Ammon's horn (tissue), 1 donor: ENCODE measurements at places on chromosomes 11 and 22.

DNA sequence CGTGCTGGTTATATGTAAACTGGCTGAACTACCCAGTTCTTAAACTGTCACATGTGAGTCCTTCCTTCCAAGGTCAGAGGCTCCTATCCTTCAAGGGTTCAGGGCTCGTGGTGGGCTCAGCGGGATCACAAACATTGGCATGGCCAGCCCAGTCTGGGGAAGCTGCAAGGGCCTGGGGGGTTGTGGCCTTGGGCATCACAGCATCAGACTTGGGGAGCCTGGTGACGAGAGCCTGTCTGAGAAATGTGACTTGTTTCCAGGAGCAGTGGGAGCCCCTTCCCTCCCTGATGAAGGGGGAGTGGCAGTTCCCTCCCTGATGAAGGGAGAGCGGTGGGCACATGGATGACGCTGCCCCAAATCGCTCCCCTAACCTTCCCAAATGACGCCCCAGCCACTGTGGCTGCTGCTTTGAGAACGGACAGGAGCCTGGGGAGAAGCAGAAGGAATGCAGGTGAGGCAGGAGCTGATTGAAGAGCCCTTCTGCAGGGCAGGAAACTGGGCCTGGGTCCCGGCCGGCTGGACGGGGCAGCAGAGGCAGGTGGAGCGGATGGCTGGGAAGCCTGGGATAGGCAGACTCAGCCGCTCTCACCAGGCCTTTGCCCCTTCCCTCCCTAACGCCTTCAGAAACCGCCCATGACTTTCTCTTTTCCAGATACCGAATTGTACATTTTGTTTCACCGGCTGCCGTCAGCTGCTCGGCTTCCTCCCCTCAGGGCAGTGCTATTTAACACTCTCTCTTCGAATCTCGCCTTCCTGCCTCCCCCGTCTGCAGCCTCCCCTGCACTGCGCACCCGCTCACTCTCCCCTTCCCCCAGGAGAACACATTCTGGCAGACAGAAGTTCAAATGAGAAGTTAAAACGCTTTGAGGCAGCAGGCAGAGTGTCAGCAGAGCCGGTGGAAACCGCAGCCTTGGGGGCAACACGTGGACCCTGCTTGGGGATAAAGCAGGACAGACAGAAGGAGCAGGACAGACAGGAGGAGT, 1486.7 kb downstream of the BRD1 start:
- peak; percentile 30 for DNase-seq

GRCh38 chr11:100712583-100712982, 25.5 kb downstream of the ARHGAP42 start:
- no peak for DNase-seq

DNA sequence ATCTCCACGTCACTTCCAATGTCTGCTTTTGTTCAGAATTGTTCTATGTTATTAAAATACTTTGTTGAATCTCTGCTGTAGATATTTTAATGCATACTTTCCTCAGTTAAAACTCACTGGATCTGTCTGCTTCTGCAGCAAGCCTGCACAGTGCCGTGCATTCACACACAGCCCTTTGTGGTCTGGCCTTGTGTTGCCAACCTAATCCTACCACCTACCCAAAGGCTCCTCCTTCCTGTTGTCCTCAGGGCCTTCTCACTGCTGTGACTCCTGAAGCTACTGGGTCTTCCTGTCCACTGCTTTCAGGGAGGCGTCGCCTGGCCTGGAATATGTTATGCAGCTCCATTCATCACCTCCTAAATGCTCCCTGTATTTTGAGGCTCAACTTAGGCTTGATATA, 67.0 kb downstream of the PPP6R3 start:
- no peak for DNase-seq

DNA sequence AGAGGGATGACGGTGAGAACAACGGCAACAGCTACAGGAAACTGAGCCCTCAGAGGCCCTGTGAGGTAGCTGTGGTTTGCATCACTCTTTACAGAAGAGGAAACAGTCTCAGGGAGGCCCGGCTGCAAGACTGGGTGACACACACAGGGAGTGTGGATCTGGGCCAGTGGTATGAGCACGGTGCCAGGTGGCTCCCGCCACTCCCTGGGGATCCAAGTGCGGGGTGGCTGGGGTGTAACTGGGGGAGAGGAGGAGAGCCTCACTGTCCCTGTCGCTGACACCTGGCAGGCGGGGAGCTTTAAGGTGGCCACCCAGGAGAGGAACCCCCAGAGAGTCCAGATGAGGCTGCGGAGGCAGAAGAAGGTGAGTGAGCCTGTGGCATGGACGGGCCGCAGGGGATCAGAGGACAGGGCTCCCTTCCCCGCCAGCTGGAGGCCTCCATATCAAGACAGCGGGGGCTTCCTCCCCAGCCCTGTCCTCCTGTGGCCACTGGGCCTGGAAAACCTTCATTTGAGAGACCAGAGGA, 5.6 kb downstream of the RGL4 start:
- DNase-seq = no peak

- DNase-seq = no peak
Observed at GRCh38 chr22:32754413-32755041, 47.0 kb upstream of the TIMP3 start.

GRCh38 chr22:29359469-29359868, 28.9 kb downstream of the AP1B1 start:
- DNase-seq = peak; percentile 73

- no peak for DNase-seq
Observed at GRCh38 chr22:45425101-45425500, 11.6 kb downstream of the RIBC2 start.

DNA sequence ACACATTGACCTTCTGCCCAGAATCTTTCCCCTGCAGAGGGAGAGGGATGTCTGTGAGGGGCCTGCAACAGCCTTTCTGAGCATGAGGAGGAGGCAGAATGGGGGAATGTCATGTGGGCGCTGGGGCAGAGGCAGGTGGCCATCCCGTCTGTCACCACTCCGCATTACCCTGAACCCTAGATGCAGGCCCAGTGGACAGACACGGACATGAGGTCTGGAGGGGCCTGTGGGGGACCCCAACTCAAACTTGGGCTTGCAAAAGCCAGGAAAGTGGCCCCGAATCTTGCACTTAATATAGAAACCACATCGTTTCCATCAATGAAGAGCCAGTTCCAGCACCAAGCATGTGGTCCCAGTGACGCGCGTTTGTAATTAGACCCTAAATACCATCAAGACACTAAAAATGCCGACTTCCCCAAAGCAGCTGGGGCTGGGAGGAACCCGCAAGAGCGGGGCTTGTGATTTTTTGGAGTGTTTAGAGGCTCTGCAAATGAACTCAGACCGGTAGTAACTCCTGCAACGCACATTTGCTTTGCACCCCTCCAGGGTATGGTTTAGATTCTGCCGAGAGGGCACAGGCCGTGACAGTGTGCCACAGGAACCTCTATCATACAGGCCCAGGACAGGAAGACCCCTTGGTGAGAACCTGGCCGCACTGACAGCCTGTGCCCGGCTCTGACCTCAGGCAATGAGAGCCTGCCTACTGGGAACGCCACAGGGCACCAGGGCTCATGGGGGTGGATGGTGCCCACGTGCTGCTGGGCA, 109.3 kb downstream of the CTTN start:
- DNase-seq = no peak

DNA sequence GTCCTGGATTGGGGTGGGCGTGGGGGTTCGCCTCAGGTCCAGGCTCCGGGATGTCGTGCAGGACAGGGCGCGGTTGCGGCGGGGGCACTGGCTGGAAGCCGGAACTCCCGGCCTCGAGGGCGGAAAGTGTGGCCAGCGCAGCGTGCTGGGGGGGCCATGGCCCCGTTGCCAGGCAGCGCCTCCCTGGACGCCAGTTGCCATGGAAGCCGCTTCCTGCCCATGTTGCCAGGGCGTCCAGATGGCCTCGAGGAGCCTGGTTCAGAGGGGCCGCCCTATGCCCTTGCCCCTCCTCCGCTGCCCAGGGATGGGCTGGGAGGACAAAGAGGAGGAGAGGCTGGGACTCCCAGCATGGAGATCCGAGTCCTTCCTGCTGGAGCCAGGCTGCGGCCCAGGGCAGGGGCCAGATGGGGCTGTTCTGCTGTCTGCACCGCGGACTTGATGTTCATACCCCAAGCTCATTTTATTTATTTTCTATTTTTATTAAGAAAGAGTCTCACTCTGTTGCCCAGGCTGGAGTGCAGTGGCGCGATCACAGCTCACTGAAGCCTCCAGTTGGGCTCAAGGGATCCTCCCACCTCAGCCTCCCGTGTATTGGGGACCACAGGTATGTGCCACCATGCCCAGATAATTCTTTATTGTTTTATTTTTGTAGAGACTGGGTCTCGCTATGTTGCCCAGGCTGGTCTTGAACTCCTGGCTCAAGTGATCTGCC, 4.6 kb upstream of the CCDC188 start:
- peak; percentile 88 for DNase-seq

DNA sequence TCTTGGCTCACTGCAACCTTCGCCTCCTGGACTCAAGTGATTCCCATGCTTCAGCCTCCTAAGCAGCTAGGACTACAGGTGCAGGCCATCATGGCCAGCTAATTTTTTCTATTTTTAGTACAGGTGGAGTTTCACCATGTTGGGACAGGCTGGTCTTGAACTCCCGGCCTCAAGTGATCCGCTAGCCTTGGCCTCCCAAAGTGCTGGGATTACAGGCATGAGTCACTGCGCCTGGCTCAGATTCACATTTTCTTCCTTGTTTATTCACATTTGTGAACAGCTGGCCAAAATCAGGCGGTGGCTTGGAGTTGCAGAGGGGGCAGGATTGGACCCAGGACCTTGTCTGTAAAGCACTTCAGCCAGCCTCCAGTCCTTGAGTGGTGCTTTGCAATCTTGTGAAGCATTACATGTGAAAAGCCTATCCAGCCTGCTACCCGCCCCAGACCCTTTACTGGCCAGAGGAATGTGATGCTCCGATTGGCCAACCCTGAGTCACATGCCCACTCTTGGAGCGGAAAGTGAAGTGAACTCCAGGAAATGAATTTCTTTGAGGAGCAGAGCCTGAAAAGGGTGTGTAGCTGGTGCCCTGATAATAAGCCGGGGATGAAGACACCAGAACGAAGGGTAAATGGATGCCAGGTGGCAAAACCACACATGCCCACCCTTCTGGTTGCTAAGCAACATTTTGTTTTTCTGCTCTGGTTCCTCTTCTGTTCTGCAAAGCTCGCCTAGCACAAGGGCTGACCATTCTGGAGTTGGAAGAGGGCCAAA, 62.6 kb upstream of the PTPRJ start:
- DNase-seq = peak; percentile 49

GRCh38 chr11:123560006-123560405, 94.4 kb downstream of the SCN3B start:
- peak; percentile 90 for DNase-seq

GRCh38 chr22:32764330-32765131, 37.0 kb upstream of the TIMP3 start:
- peak; percentile 15 for DNase-seq

GRCh38 chr11:105361651-105362050, 222.1 kb upstream of the CARD18 start:
- no peak for DNase-seq

DNA sequence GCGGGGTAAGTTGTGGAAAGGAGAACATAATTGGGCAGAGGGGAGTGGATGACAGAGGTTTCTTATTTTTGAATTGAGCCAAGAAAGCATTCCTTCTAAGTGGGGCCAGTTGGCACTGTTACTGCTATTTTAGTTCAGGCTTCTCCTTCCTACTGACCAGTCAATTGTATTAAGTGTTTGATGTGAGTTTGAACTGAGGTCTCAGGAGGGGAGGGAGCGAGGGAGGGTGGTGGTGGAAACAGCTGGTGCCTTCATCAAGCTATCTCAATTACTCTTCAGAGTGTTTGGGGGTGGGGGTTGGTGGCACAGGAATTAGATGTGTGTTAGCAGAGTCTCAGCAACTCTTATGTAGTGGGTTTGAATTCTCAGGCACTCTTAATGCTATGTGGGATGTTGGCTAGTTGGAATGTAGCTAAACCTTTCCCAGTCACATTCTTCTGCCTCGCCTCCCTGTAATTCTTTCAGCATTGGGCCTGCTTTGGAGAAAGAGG, 14.5 kb downstream of the CTNND1 start:
- no peak for DNase-seq

GRCh38 chr11:70244698-70245097, 25.8 kb upstream of the PPFIA1 start:
- DNase-seq = no peak
